ENCODE measurements at places on chromosomes 7 and 10. TPM values are rescaled to one million over a fixed set of nuclear protein-coding genes. Genes with fewer than 3 reads are reported as not detected.

The SERPINE1 gene
- 0.05 TPM for total RNA-seq

The OPALIN gene
- total RNA-seq: not detected

The CPED1 gene
- total RNA-seq: not detected

The NPSR1 gene
- not detected for total RNA-seq

The ZNF37A gene
- 24.1 TPM for total RNA-seq

- DNase-seq: no peak
- H3K36me3 ChIP-seq: peaks cover 39% of the 10 kb centered on the region
- H3K27ac ChIP-seq: peak overlapping the region; percentile 25
- H3K27me3 ChIP-seq: no peaks in the 10 kb centered on the region
- H3K4me3 ChIP-seq: no peak overlapping the region
Observed at GRCh38 chr7:129664029-129665012, 52.8 kb downstream of the NRF1 start.

DNA sequence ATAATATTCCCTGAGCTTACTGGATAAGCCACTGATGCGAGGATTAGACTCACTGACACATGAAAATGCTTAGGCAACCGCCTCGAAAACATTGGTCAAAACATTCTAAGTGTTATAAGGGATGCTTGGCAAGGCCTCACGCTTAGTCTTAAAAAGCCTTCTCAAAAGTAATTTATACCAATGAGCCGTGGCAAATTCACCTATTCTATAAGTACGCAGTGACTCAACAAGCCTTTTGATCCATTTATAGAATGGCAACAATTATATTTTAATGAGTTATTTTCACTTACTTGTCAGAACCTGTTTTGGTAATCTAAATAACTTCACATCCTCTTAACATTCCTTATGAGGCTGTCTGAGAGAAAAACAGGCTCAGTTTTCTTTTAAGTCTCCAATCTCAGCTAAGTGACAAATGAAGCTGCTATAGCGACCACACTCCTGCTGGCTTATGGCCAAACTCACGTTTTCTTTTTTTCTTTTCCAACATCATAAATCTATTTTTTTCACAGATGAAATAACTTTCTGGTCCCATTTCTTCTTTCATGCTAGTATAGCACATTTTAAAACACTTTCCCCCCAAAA, 121.2 kb upstream of the AFAP1L2 start:
- H3K4me1 ChIP-seq: peaks cover 63% of the 10 kb centered on the region
- H3K4me3 ChIP-seq: peak overlapping the region; percentile 88
- peak; percentile 37 for DNase-seq
- no peaks in the 10 kb centered on the region for H3K27me3 ChIP-seq
- peaks cover 6% of the 10 kb centered on the region for H3K36me3 ChIP-seq

- peaks cover 6% of the 10 kb centered on the region for H3K27me3 ChIP-seq
- H3K4me3 ChIP-seq: no peak overlapping the region
- peak; percentile 48 for DNase-seq
Observed at GRCh38 chr7:130152493-130153210, 52.6 kb downstream of the TMEM209 start.

DNA sequence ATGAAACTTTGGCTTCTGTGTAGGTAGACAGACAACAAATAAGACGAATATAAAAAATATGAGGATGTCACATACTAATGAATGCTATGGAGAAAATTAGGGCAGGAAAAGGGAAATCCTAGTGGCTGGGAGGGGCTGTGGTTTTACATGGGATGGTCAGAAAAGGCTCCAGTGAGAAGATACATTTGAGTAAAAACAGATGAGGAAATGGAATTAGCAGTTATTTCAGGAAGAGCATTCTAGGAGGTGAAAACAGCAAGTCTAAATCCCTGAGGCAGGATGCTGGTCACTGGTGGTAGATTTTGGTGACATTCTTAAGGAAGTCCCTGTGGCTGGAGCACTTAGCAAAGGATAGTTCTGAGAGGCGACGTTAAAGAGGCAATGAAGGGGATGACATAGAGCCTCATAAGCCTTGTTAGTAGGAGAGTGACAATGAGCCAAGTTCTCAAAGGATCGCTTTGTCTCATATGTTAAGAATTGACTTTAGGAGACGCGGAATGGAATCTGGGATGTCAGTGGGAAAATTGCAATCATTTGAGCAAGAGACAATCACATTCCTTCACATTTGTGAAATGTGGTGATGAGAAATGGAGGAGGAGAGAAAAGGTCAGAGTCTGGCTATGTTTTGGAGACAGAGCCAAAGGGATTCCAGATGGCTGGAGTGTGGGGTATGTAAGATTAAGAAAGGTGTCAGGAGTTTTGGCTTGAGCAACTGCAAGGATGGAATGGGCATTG, 384.7 kb upstream of the FZD8 start:
- no peaks in the 10 kb centered on the region for H3K4me1 ChIP-seq
- no peak overlapping the region for H3K27ac ChIP-seq
- no peaks in the 10 kb centered on the region for H3K36me3 ChIP-seq
- no peak for DNase-seq
- H3K27me3 ChIP-seq: no peaks in the 10 kb centered on the region
- no peak overlapping the region for H3K4me3 ChIP-seq

DNA sequence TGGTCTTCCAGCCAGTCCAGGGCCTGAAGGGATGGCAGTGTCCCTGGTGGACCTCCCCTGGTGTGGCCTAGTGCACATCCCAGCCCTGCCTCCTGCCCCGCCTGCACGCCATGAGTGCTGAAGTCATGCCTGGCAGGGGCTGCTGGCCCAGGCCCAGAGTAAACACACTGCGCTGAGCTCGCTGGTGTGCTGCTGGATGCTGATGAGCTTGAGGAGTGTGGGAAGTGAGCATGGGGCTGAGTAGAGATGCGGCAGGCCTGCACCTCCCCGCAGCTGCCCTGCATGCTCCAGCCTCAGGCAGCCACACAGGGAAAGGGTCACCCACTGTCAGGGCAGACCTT, 43.2 kb downstream of the HTRA1 start:
- H3K4me3 ChIP-seq: no peak overlapping the region
- no peak overlapping the region for H3K27ac ChIP-seq
- no peaks in the 10 kb centered on the region for H3K4me1 ChIP-seq
- no peaks in the 10 kb centered on the region for H3K36me3 ChIP-seq
- H3K27me3 ChIP-seq: no peaks in the 10 kb centered on the region

DNA sequence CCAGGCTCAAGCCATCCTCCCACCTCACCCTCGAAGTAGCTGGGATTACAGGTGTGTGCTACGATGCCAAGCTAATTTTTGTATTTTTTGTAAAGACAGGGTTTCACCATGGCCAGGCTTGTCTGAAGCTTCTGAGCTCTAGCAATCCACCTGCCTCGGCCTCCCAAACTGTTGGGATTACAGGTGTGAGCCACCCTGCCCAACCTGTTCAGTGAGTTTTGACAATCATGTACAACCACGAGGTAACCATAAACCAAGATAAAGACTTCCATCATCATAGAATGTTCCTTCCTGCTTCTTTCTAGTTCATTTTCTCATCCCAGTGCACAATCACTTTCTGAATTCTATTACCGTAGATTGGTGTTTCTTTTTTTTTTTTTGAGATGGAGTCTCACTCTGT, 30.5 kb upstream of the MKRN1 start:
- H3K36me3 ChIP-seq: no peaks in the 10 kb centered on the region
- no peak overlapping the region for H3K27ac ChIP-seq
- no peak for DNase-seq
- no peaks in the 10 kb centered on the region for H3K4me1 ChIP-seq

- no peak for DNase-seq
- H3K4me3 ChIP-seq: peak overlapping the region; percentile 27
- H3K27ac ChIP-seq: peak overlapping the region; percentile 96
- no peaks in the 10 kb centered on the region for H3K27me3 ChIP-seq
- peaks cover 23% of the 10 kb centered on the region for H3K36me3 ChIP-seq
Observed at GRCh38 chr7:26157520-26158105, 5.6 kb downstream of the NFE2L3 start.

DNA sequence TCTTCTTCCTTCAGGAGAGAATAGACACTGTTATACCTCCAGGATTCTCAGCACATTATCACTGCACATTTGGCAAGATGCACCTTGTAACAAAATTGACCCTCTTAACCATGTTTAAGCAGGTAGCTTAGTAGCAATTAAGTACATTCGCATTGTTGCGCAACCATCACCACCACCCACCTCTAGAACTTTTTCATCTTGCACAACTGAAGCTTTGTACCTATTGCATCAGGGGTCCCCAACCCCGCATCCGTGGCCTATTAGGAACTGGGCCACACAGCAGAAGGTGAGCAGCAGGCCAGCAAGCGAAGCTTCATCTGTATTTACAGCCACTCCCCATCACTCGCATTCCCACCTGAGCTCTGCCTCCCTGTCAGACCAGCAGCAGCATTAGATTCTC, 29.9 kb upstream of the SMURF1 start:
- no peak for DNase-seq
- no peaks in the 10 kb centered on the region for H3K36me3 ChIP-seq
- H3K4me3 ChIP-seq: no peak overlapping the region
- H3K4me1 ChIP-seq: no peaks in the 10 kb centered on the region
- peaks cover 5% of the 10 kb centered on the region for H3K27me3 ChIP-seq

DNA sequence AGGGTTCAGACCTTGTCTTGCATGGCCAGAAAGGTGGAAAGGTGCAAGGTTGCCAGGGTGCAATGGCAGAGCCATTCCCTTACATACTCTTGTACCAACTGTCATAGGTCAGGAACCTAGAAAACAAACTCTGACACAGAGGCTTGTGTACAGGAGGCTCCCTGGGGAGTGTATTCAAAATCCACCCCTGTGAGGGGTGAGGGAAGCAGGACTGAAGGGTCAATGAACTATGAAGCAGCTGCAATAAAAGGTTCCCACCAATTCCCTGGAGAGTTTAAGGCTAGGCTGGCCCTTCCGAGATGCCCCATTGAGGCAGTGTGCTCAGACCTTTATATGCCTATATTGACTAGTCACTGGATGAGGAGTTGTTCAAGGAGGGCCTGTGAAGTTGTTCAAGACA, 13.9 kb upstream of the CUZD1 start:
- H3K4me3 ChIP-seq: no peak overlapping the region
- DNase-seq: no peak
- H3K4me1 ChIP-seq: peaks cover 7% of the 10 kb centered on the region
- peaks cover 28% of the 10 kb centered on the region for H3K36me3 ChIP-seq
- no peak overlapping the region for H3K27ac ChIP-seq
- H3K27me3 ChIP-seq: no peaks in the 10 kb centered on the region

GRCh38 chr7:130461272-130461671, 20.5 kb upstream of the CEP41 start:
- peaks cover 10% of the 10 kb centered on the region for H3K4me1 ChIP-seq
- no peak for DNase-seq
- H3K27ac ChIP-seq: no peak overlapping the region
- peaks cover 2% of the 10 kb centered on the region for H3K36me3 ChIP-seq
- no peak overlapping the region for H3K4me3 ChIP-seq
- H3K27me3 ChIP-seq: no peaks in the 10 kb centered on the region

DNA sequence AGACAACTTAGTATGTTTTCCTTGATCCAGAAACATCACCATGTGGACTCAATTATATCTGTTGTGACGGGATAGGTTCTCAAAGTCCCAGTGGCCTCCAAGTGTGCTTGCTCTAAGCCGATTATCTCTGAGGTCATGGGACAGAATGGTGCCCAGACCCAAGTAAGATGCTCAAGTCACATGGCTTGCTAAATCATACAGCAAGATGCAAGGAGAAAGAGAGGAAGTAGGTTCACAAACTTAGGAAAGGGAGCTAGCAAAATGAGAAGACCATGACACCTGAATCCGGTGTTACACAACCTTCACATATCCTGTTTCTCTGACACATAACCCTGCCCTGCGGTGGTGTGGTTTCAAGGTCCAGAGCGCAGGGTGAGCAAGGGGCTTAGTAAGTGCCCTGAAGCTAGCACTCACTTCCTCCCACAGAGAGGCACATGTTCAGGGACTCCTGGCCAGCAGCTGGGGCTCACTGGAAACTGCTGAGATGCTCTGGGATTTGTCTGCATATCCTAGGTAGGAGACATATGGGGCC, 590.9 kb upstream of the ANKRD30A start:
- no peaks in the 10 kb centered on the region for H3K27me3 ChIP-seq
- H3K36me3 ChIP-seq: no peaks in the 10 kb centered on the region
- H3K4me3 ChIP-seq: no peak overlapping the region
- no peak overlapping the region for H3K27ac ChIP-seq
- peak; percentile 4 for DNase-seq
